Stimulated activated CD8-positive, alpha-beta memory T cell treated with anti-CD3 and anti-CD28 coated beads, Interleukin-4, amount 100 ng/mL, for 48 hours (primary cell): ENCODE measurements at places on chromosomes 2 and 18.

DNA sequence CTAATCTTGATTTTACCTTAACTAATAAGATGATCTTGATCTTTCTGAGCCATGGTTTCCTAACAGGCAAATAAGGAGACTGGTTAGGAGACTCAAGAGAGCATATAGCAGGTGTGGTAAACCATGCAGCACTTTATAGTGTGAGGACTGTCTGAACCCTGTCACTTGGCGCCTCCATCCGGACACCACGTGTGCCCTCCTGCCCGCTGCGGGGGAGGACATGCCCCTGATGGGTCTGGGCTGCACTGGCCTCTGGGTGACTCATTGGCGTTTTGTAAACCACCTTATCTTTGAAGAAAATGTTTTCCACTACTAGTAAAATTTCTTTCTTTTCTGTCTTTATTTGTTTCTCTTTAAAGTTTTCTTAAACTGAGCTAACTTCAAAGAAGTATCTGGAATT, 131.1 kb downstream of the FMNL2 start:
- DNase-seq, result no peak

DNA sequence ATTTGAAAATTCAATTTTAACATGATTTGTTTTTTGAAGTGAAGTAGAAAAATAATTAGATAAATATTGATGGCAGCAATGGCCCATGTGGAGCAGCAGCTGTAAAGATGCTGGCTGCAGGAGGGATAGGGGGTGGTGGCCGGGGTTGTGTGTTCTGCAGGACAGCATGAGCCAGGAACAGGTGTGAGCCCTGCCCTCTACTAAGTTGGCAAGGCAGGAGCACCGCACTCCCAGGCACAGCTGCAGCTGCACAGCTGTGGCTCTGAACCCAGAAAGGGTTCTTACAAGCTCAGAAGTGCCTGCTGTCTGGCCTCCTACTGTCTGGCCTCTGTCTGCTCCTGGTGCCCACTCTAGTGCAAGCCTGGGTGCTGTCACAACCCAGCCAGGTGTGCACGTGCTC, 10.0 kb upstream of the DUSP19 start:
- DNase-seq, result no peak

- no peak for DNase-seq
These were observed 11.3 kb upstream of the SH3BP4 start for GRCh38 chr2:234940527-234940926.

GRCh38 chr2:129797489-129798300, 181.8 kb upstream of the RAB6C start:
- no peak for DNase-seq

GRCh38 chr2:66439812-66440542, 5.1 kb downstream of the MEIS1 start:
- no peak for DNase-seq

DNA sequence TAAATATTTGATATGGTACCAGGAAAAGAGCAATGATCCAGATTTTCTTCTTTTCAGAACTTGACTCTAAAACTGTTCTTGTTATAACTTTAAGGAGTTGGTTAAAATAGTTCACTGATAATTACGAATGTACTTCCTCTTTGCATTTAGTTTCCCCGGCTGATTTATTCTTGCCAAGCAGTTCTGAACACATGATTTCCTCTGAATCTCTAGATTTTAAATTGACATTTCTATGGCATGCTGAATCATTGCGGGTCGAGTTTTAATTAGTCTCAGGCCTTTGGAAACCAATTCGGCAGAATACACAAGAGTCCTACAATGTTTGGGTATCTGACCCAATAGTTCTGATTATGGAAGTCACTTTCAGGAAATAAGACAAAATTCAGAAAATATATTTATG, 37.3 kb upstream of the DNAH7 start:
- DNase-seq, result no peak

DNA sequence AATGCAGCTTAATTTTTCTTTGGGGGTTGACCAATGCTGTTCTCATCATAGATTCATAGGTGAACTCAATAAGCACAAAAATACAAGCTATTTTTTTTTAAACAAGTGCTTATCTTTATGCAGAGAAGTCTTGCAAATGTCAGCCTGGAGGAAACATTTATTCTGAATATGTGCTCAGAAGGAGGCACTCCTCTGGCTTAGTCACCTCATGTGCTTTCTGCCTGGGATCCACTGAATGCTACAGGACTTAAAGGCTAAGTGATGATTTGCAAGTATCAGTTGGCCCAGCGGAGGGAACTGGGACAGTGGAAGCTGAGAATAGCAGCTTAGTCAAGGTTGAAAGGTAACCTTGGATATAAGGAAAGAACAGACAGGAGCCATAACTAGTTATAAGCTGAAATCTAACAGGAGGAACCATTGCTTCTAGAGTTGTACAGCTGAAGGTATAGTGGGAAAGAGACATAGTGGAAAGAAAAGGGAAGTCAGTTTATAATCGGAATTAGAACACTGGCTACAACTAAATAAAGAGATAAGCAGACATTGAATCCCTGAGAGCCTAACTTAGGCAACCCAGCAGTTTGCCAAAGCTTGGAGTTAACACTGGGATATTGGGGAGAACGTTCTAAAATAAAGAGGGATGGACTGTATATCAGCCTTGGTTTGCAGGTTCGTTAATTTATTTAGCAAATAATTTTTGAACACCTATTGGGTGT, 488.7 kb downstream of the SUCLG1 start:
- DNase-seq, result no peak

DNA sequence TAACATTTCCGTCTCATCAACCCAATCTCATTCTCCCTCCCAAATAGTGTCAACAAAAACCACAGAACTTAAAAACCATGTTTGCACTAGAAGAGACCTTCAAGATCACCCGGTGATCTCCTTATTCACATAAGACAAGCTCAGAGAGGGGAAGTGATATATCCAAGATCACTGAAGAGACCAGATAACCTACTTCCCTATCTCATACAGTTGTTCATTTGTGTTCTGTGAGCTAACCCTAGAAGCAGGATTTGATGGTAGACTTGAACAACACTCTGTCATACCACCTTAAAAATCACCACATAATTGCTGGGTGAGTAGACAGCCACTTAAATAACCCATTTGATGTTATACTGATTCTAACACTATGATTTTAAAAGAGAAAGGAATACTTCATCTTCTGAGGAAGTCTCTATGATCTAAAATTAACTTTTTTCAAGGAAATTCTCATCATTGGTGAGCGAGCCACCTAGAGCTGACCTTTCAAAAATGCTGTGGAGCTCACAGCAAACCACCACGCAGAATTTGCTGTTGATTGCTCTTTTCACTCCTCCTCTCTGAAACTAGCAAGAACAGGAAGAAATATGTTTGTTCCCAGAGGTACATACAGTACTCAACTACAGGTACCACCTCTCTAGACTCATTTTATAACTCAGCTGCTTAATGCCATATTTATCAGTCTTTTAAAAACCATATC, 15.1 kb downstream of the AAK1 start:
- DNase-seq, result no peak

GRCh38 chr2:63432373-63432772, 155.9 kb downstream of the WDPCP start:
- DNase-seq, result no peak

DNA sequence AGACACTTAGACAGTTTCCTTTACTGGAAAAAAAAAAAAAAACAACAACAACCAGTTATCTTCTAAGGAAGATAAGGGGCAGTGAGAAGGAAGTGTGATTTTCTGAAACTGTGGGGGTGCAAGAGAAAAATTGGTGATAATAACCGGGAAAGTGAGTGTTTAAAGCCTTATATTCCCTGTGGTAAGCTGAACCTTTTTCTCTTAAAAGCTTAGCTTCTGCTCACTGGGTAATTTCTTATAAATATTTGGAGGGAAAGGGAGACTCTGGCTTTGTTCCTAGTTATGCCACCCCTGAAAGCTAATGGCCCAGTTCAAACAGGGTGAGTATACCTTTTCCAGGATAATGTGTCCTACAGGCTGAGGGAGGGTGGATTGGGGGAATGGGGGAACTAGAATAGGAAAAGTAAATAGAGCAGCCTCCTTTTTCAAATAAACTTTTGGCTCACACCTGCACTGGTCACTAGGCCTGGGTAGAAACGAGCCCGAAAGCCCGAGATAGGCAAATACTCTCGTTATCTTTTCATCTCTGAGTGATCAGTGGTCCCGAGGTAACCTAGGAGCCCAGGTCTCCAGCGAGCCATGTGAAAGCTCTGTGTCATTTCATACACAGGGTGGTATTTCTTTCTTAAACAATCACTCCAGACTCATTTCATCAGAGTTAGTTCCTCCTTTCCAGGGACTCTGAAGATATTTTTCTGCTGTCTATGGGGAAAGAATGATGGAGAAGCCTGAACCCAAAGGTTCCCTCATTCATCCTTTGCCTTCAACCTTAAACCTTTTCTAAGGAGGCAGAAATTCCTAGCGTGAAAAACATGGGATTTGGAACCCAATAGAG, 15.5 kb upstream of the SRBD1 start:
- no peak for DNase-seq

GRCh38 chr2:126881591-126881990, 17.1 kb upstream of the TEX51 start:
- peak; percentile 8 for DNase-seq

DNA sequence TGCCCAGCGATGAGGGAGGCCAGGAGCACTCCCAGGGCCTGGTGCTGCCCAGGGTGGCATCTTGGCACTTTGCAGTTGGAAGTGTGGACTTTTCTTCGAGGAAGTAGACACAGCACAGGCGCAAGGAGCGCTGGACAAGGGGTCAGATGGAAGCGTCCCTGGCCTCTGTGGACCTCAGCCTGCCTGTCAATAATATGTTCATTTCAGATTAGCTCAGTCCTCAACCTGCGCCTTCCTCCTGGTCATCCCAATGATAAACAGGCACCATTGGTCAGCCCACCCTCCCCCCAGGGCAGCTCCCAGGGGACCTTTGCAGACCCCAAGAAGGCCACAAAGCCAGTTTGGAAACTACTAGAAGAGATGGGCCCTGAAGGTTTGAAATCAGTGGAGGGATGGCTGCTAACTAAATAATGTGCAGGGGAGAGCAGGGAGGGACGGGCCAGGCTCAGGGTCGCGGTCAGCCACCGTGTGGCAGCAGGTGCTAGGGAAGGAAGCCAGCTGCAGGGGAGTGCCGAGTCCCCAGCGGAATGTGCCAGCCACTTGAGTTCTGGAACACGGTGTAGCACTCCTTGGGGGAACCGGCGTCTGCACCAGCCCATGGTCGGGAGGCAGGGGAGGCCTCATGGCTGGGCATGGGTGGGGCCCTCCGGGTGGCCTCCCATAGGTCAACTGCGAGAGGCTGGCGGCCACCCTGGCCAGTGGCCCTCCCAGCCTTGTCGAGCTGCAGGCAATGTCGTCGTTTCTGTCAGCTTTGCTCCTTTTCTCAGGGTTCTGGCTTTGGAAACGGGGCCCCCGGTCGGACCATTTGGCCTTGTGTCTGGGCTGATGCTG, 59.9 kb downstream of the ADI1 start:
- no peak for DNase-seq

DNA sequence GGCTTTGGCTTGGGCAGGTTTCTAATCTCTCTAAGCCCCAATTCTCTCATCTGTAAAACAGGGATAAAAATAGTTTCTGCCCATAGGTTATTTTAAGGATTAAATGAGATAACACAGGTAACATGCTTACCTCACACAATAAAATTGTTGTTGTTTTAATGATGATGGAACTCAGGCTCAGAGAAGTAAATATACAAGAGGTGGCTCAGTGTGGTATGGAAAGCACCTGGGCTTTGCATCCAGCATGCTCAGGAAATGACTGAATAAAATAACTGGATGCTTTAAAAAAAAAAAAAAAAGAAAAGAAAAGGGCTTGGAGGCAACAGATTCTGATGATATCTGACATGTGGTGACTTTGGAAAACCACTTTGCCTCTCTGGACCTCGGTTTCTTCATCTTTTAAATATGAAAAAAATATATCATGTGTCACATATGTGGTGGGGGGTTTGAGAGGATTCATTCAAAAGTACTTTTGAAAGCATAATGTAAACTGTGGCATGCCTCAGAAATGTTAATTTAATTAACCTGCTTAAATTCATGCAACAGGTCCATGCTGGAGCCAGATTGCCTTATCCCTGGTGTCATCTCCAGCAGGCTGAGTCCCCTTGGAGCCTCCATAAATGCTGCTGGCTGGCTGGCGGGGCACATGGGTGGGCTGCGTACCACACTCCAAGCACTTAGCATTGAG, 112.8 kb upstream of the CDC42EP3 start:
- DNase-seq, result no peak

GRCh38 chr2:143422681-143423080, 293.5 kb downstream of the ARHGAP15 start:
- DNase-seq, result no peak

DNA sequence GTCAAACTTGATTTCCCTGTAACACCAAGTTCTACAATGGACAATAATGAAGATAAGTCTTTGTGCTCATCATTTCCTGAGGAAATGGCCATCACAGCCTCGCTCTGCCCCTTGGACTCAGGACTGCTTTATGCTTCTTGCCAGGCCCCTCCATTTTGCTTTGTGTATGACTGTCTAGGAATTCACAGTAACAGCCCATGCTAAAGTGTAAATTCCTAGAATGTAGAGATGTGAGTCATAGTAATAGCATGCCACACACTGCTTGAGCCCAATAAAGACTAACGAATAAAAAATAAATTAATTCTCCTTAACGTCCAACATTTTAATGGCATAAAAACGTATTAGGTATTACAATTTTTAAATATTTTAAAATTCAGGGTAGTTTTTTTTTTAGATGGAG, 226.5 kb downstream of the PID1 start:
- no peak for DNase-seq

DNA sequence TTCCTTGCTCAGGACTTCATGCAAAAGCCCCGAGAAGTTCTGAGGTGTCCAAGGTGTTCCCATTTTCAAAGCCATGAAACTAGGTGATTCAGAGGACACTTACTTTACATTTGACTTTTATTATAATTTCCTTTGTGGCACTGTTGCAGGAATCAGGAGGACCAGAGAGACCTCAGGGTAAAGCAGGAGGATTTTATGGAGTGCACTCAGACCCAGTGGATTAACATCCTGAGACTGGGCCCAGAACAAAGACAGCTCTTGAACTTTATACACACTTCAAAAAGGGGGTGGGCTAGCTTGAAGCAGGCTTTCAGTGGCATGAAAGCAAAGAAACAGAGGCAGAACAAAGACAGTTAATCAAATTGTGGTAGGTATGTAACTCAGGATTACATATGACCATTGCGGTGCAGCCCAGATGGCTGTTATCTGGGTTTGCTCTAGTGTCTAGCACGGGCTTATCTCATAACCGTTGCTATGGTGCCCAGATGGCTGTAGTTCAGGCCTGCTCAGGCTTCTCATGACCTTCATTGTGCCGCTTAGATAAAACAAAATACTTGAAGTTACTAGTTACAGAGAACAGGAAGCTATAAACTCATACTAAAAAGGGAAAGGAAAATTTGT, 39.4 kb downstream of the TMEM182 start:
- no peak for DNase-seq
